Activated naive CD4-positive, alpha-beta T cell treated with anti-CD3 and anti-CD28 coated beads, Interleukin-2, amount 50 U/mL, for 72 hours (primary cell): ENCODE measurements at places on chromosomes 2 and 18.
A peak's percentile ranks its signal among the peaks of the same experiment; 100 is the strongest.

DNA sequence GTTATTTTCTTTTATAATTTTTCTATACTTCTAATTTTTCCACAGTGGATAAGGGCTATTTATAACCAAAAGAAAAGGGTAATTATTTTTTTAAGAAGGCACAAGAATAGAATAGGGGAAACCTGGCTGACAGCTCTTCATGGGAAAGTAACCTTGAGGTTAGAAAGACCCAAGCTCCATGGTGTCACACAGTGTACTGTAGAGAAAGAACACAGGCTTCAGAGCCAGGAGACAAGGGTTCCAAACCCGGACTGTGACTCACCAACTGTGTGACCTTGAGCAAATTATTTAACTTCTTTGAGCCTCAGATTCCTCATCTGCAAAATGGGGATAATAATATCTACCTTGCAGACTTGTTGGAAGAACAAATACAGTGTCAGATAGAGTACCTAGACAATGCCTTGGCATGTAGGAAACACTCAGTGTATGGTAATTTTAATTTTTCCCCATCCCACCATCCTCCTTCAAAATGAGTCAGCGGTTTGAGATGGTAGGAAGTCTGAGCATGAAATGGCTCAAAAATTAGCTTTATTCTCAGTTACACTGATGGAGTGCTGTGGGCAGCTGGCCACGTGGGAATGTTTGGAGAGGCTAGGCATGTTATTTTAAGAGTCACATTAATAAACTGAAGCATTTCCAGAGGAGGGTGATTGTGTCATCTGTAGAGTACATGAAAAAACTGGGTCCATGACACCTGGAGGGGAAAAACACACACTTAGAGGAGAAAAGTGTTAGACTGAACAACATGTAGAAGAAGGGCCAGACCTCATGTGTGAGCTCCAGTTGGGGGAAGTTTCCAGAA is 36.7 kb downstream of the TMEM37 start:
- DNase-seq: no peak

GRCh38 chr2:203857656-203858055 is 9.9 kb upstream of the CTLA4 start:
- DNase-seq: no peak

- no peak for DNase-seq
These were observed 3.8 kb upstream of the ARHGAP25 start for GRCh38 chr2:68730828-68731227.

GRCh38 chr2:26333293-26333692 is 12.7 kb upstream of the SELENOI start:
- no peak for DNase-seq

DNA sequence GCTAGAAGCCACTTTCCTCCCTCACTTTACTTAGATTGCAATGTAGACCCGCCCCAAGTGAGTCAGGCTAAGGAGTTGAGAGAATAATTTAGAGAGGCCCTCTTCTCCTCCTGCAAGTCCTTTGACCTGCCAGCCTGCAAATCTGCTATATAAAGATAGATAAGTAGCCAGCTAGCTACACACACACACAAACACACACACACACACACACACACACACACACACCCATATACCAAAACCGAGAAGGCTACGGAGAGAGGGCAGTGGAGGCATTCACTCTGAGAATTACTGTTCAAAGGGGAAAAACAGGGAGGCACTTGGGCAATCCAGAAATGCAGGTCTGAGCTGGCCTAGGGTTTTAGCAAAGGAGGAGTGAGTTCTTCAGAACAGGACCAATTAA is 23.0 kb upstream of the SMAD7 start:
- no peak for DNase-seq

DNA sequence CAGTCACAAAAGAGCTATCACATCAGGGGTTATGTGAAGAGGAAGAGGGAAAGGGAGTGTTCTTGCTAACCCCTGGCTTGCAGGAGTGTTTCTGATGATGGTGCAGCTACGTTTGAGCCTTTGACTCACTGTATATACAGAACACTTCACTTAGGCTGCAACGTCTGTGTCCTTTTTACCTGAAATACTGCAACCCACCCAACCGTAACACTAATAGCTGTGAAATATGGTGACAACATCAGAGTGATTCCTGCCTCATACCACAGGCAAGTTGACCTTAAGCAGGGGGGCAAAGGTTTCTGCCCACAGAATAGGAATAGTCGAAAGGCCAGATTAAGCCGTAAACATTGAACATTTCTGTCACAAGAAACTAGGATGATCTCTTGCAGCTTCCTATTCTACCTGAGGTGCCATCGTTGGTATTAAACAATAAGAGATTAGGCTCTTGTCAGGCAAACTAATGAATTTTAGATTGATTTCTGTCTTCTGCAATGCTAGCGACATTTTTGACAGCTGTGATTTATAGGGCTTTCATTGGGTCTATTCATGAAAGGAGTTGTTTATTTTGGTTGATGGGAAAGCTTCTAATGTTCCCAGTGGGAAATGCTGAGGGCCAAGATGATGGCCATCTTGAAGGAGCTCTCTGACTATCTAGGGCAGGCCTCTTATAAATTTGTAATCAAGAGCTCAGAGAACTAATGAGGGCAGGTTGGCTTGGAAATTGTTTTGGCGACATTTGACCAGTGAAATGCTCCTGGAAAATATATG is 316.8 kb downstream of the PIK3C3 start:
- no peak for DNase-seq

GRCh38 chr2:241984271-241984655 is 114.7 kb downstream of the RTP5 start:
- no peak for DNase-seq

DNA sequence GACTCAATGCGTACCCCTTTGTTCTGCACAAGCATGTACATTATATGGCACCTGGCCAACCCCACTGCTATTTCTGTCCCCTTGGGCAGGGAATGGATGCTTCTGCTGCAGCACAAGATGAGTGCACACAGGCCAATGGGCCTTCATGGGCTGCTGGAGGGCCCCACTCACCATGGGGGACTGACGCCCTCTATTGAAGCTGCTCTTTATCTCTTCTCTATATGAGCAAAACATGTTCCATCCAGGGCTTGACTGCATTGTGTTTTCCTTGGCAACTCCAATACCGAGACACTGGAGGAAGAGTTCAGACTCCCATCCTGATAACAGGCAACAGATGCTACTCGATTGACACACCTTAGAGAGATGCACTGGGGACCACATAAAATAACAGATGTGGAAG is 251.6 kb upstream of the NCKAP5 start:
- DNase-seq: no peak

GRCh38 chr2:11514081-11514730 is 19.6 kb upstream of the GREB1 start:
- DNase-seq: no peak

DNA sequence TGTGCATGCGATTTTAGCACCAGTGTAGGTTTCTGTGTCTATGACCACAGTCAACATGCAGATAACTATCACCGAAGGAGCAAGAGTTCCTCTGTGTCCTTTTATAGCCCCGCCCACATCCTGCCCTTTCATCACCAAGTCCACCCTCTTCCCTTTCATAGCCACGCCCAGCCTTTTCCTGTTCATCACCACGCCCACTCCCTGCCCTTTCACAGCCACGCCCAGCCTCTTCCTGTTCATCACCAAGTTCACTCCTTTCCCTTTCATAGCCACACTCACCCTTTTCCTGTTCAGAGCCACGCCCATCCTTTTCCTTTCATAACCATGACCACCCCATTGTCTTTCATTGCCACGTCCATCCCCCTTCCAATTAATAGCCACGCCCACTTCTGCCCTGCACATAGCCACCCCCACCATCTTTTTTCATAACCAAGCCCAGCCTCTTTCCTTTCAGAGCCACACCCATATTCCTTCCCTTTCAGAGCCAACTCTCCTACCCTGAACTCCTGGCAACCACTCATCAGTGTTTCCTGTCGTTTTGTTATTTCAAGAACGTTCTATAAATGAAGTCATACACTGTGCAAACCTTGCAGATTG is 273.9 kb downstream of the MYT1L start:
- DNase-seq: peak; percentile 73

DNA sequence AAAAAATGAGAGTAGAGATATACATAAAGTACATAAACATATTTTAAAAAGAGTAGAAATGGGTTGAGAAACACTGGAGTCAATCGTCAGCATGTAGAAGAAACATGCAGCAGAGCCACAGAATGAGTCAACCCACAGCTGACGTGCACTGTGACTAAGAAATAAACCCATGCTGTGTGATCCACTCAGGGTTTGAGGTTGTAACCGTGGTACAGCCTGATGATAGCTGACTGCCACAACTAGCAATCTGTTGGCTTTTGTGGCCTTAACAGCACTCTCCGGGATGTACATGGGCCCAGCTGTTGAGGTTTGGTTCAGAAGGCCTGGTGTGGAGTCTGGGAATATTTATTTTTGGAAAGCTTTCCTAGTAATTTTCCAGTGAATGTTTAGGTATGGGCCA is 554.4 kb upstream of the MEX3C start:
- DNase-seq: no peak

DNA sequence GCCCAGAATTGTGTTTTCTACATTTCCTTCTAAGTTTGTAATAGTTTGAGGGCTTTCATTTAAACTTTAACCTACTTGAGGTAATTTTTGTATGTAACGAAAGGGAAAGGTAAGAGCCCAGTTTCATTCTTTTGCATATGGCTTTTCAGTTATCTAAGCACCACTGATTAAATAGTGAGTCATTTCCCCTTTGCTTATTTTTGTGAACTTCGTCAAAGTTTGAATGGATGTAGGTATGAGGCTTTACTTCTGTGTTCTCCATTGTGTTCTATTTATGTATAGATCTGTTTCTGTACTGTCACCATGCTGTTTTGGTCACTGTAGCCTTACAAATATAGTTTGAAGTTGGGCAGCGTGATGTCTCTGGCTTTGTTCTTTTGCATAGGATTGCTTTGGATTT is 944.8 kb upstream of the CNTNAP5 start:
- no peak for DNase-seq

- DNase-seq: no peak
These were observed 2.1 kb downstream of the PDIA6 start for GRCh38 chr2:10810202-10811161.

GRCh38 chr2:224284134-224284946 is 117.6 kb downstream of the FAM124B start:
- DNase-seq: peak; percentile 42

- no peak for DNase-seq
These were observed 430.4 kb downstream of the LPIN1 start for GRCh38 chr2:12176623-12177454.
